ENCODE measurements at places on chromosomes 5 and 9.

DNA sequence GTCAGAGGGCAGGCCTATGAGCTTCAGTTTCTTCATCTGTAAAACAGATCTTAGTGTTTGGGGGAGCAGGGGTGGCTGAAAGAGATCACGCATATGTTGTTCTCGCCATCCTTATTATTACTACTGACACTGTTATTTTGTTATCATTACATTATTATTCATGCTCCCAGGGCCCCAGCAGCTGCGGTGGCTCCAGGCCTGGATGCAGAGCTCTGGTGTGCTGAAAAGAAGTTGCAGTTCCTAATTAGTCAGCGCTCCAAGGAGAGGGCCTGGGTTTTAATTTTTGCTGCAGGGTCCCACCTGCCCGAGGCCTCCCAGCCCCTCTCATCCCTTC lies 19.5 kb downstream of the CXXC5 start:
- DNase-seq = no peak

DNA sequence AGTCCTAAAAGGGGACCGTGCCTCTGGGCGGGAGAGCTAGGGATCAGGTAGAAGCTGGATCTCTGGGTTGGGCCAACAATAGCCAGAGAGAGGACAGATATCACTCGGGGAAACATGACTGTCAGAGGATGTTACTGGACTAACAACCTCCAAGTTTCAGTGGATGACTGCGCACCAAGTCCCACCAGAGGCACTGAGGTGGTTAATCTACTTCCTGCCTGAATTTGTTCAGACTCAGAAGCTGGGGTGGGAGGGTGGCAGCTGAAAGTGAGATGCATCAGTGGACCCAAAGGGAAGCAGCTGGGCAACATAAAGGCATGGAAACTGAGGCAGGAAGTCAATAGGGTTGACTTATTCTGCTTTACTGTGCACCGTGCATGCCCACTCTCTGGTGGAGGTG lies 130.1 kb upstream of the SLC44A1 start:
- no peak for DNase-seq

- no peak for DNase-seq
These were observed 88.3 kb upstream of the PTCH1 start for GRCh38 chr9:95605101-95605500.

DNA sequence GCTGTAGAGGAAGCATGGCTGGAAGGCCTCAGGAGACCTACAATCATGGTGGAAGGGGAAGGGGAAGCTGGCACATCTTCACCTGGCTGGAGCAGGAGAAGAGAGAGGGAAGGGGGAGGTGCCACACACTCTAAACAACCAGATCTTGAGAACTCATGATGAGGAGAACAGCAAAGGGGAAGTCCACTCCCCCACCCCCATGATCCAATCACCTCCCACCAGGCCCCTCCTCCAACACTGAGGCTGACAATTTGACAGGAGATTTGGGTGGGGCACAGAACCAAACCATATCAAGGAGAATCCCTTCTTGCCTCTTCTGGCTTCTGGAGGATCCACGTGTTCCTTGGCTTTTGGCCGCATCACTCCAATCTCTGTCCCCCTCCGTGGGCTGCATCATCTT lies 13.1 kb upstream of the CMBL start:
- DNase-seq = no peak
